ENCODE measurements at places on chromosomes 7 and 10.

- DNase-seq: no peak
Measured at GRCh38 chr10:90571481-90572258, 286.2 kb downstream of the HTR7 start.

GRCh38 chr10:115871855-115872254 lies 401.2 kb downstream of the GFRA1 start:
- DNase-seq: no peak

DNA sequence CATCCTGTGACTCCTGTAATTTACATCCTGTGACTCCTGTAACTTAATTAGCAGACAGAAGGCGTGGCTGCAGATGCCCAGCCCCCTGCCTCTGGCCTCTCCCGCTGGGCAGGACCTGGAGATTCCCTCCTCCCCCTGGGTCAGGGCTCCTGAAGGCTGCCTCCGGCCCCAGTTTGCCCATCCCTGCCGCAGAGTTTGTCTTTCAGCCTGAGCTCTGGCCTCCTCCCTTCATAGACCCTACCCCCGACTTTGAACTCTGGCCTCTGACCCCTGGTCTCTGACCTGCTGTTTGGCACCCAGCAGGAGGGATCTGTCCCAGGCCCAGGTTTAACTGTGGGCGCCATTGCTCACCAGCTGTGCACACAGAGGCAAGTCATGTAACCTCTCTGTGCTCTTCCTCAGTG lies 45.6 kb downstream of the ELFN1 start:
- DNase-seq: no peak

DNA sequence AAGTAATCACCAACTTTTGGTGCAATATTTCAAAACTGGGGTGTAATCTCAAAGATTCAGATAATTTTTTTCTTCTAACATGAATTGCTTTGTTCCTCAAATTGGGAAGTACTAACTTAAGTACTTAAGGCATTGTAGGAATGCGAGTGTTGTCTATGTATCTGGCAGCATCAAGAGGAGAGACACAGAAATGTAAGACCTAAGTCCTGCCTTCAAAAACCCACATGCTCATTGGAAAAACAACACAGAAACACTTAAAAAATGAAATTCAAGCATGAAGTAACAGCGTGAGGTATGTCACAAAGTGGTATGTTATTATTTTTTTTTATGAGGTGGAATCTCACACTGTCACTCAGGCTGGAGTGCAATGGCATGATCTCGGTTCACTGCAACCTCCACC lies 288.5 kb downstream of the ZEB1 start:
- DNase-seq: no peak

DNA sequence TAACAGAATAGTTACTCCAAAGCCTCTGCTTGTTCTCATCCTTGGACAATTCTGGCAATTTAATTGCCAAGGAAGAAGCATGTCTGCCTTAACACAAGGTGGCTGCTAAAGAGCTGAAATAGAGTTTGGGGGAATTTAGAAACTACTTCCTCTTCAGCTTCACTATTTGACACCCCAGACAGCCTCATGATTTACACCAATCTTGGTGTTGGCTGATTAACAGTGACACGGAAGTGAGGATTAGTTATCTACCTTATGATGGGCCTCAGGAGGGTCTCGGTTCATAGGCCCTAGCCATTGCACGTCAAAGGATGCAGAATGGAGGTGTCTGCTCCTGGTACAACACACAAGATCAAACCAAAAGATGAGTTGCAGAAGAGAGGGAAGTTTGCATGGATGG lies 102.4 kb downstream of the RELN start:
- DNase-seq: no peak

GRCh38 chr7:100854146-100854895 lies 1.8 kb downstream of the SLC12A9 start:
- DNase-seq: no peak
